ENCODE measurements at places on chromosomes 7 and 10.

DNA sequence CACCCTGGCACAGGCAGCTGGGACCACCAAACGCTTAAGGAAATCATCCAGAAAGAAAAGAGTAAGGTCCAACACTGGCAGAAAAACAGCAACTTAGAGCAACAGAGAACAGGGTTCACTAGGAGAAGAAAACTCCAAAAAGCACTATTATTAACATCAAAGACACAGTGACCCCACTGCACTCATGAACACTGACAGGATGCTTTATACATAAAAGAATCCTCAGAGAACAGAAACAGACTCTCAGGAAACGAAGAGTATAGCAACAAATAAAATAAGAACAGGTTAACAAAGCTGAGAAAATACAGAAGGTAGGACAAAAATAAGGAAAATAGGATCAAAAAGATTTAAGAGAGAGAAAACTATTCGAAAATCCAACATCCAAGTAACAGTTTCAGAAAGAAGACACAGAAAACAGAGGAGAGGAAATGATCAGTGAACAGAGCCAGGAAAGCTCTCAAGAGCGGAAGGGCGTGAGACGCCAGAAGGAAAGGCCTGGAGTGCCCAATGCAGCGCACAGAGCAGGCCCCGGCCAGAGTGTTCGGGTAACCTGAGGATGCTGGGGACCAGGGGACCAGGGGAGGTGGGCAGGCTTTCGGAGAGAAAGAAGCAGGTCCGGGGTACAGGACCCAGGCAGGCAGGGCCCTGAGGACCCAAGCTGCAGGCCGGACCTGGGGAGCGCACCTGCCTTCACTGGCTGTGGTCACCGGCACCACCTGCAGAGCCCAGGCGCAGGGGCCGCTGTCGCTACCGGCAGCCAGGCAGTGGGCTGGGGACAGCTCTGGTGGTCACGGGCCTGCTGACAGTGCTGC lies 258.2 kb downstream of the MAD1L1 start:
- no peak for DNase-seq

GRCh38 chr10:100710151-100710871 lies 35.1 kb upstream of the PAX2 start:
- no peak for DNase-seq

- no peak for DNase-seq
Measured at GRCh38 chr7:114832906-114833595, 88.8 kb upstream of the MDFIC start.

DNA sequence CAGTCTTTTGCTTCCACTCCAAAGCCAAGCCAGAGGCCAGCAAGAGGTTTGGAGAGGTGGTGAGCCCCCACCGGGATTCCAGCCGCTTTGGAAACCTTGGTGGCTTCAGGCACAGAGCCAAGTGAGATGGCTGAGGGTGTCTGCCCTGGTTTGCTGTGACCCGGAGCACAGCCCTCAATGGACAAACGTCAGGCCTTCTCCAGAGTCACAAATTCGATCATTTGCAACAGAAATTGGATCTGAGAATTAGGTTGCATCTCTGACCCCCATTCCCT lies 885 bp upstream of the NKX1-2 start:
- DNase-seq: no peak

- no peak for DNase-seq
Measured at GRCh38 chr10:96660297-96660696, 60.0 kb downstream of the PIK3AP1 start.

DNA sequence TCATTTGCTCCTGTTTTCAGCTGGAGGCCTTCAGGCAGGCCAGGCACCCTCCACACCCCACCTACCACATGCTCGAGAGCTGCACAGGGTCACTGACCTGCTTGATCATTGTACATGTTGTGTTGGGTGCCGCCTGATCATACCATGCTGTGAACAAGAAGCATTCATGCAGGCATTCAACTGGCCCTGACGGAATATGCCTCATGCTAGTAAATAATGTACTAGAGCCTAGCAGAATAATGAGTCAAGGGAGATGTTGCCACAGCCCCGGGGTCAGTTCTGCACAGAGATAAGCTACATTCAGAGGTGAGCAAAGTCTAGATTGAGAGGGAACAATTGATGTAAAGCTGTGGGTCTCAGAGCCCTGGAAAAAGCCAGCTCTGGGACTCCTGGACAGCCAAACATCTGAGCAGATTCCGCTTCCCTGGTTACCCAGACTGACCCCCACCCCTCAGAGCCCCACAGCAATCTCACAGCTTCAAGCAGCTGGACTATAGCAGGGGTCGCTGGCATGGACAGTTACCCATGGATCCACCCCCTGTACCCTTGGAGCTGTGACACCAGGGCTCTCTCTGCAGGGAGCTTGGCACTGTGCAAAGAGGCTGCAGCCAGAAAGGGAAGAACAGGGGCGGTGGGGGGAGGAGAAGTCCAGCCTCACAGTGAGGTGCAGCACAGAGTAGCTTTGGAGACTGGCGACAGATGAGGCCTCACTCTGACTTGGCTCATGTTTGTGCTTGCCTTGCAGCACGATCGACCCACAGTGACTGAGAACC lies 86.6 kb downstream of the FRMPD2 start:
- no peak for DNase-seq

DNA sequence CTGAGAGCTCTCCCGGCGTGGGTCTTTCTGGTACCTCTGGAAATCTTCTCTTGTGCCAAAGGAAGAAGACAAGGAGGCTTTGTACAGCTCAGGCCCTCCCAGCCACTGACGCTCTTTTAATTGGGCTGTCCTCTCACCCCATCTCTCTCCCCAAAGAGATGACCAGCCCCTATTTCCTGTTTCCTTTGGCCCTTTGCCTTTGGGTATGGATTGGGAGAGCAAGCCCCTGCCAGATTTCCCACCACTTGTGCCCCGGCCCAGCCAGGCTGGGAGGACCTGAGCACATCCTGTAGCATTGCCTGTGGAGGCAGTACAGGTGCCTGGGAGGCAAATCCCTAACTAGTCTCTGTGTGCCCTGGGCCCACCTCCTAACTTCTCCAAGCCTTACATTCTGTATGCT lies 5.7 kb upstream of the PLAC9 start:
- DNase-seq: no peak

DNA sequence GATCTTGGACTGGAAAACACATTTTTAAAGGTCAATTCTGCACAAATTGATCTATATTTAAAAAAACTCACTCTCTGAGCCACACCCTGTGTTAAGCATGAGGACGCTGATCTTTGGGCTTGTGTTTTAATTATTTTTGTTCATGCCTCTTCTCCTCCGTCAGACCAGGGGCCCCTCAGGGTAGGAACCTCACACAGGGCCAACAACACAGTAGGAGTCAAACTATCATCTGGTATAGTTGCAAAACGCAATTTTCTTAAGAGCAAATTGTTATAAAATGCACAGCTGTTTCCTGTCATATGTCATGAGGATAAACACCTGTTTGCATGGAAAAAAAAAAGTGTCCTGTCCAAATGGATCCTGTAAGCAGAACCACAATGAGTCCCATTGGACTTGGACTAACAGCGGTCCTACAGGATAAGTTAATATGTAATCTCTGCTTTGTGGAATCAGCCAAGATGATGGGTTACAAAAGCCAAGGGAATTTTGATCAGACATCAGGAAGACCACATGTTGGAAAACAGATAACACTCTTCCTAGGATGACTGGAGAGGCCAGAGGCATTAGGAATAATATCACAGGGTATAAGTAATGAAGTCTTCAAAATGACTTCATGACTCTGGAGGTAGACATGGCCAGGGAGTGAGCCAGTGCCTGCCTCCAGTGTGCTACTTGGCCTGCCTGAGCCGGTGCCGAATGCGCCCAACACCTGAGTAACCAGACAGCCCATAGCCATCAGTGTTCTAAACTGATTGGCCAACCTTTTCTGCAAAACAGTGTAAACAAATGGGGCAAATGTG lies 184.9 kb upstream of the ADCY1 start:
- no peak for DNase-seq

- DNase-seq: no peak
Measured at GRCh38 chr7:30422922-30423321, 55.7 kb downstream of the NOD1 start.

GRCh38 chr7:29386196-29386765 lies 177.4 kb upstream of the PRR15 start:
- no peak for DNase-seq

Measured in activated CD4-positive, alpha-beta T cell treated with anti-CD3 and anti-CD28 coated beads for 24 hours (primary cell).